NCI-H2107 (cell line): ENCODE measurements at places on chromosomes 3 and 15.

DNA sequence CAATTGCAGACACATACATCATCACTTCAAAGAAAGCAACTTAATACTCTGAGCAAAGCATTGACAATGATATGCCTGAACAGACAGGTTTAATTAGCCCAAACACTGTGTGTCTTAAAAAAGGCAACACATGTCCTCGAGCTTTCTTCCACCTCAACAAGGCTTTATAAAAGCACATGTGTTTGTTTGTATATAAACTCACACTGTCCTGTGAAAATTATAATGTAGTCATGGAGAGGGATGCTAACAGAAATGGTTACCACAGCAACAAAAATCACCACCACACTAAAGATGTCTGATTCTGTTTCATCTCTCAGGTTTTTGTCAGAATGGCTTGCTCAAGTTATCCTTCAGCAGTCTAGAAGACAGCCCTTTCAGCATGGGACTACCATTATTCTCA is 314.7 kb downstream of the MAGI1 start:
- DNase-seq = no peak

- no peak for DNase-seq
Observed at GRCh38 chr3:118425272-118425837, 609.3 kb downstream of the IGSF11 start.

DNA sequence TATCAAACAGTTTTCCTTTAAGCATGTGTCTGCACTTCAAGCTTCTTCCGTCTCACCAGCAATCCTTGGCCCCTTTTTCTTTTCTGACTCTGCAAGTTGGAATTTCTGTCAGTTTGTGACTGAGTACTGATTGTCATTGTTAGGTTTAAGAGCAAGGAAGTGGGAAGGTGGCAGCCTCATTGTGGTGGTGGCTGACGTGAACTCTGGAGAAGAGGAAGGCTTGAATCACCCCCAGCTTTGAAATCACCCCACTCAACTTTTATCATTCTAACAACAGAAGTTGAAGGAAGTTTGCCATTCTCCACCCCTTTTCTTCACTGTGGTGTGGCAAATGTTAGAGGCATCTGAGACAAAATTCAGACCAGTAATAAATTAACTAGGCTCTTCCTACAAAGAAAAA is 231.6 kb upstream of the AGTR1 start:
- DNase-seq = no peak

- DNase-seq = no peak
Observed at GRCh38 chr3:73550032-73550431, 74.7 kb downstream of the PDZRN3 start.

- no peak for DNase-seq
Observed at GRCh38 chr3:186786922-186787321, 3.5 kb downstream of the EIF4A2 start.

GRCh38 chr3:181009225-181009624 is 19.7 kb upstream of the DNAJC19 start:
- DNase-seq = no peak

GRCh38 chr3:115862099-115862498 is 238.8 kb downstream of the GAP43 start:
- no peak for DNase-seq

DNA sequence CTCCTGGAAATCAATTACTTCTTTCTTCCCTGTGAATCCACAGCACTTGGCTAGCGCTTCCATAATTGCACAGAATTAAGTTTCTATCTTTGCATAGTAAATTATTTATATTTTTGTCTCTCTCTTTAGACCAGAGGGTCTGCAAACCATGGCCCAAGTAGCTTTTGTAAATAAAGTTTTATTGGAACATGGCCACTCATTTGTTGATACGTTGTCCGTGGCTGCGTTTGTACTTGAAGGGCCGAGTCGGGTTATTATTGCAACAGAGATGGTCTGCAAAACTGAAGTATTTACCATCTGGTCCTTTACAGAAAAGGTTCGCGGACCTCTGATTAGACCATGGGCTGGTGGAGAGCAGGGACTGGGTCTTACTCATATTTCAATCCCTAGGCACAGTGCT is 102.5 kb downstream of the RPLP1 start:
- no peak for DNase-seq

DNA sequence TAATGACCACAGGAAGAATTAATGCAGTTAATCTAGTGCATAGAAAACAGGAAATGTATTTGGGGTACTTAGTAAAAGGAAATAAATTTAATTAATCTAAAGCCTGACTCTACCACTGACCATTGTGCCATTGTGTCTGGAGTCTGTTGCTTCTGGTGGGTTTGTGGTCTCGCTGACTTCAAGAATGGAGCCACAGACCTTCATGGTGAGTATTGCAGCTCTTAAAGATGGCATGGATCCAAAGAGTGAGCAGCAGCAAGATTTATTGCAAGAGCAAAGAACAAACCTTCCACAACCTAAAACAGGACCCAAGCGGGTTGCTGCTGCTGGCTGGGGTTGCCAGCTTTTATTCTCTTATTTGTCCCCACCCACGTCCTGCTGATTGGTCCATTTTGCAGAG is 711.5 kb upstream of the LMCD1 start:
- no peak for DNase-seq

DNA sequence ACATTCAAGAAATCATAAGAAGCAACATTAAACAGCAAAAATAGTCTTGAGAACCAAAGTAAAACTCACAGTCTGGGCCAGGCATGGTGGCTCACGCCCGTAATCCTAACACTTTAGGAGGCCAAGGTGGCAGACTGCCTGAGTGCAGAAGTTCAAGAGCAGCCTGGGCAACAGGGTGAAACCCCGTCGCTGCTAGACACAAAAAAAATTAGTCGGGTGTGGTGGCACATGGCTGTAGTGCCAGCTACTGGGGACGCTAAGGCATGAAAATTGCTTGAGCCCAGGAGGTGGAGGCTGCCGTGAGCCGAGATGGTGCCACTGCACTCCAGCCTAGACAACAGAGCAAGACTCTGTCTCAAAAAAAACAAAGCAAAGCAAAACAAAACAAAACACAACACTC is 117.7 kb upstream of the GOLGA6L6 start:
- no peak for DNase-seq

DNA sequence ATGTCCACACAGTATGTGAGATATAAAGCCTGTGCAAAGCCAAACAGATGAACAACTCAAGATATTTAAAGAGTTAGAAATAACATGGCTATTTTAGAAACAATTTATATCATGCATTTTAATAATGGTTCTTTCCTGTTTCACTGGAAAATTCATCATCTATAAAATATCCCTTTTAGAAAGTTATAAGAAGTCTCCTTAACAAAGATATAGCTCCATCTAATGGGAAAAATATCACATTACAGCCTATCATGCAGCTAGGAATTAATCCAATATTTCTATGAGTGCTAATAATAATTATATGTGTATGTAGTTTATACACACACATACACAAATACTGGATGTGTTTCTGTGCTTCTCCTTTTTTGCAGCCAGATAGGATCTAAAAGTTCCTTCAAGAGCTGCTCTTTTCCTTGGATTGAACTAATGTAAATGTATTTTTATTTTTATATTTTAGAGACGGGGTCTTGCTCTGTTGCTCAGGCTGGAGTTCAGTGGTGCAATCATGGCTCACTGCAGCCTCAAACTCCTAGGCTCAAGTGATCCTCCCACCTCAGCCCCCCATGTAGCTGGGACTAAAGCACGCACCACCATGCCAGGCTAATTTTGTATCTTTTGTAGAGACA is 21.6 kb downstream of the RPL22L1 start:
- DNase-seq = no peak

- DNase-seq = peak; percentile 2
Observed at GRCh38 chr15:29018120-29018805, 132.5 kb downstream of the APBA2 start.

DNA sequence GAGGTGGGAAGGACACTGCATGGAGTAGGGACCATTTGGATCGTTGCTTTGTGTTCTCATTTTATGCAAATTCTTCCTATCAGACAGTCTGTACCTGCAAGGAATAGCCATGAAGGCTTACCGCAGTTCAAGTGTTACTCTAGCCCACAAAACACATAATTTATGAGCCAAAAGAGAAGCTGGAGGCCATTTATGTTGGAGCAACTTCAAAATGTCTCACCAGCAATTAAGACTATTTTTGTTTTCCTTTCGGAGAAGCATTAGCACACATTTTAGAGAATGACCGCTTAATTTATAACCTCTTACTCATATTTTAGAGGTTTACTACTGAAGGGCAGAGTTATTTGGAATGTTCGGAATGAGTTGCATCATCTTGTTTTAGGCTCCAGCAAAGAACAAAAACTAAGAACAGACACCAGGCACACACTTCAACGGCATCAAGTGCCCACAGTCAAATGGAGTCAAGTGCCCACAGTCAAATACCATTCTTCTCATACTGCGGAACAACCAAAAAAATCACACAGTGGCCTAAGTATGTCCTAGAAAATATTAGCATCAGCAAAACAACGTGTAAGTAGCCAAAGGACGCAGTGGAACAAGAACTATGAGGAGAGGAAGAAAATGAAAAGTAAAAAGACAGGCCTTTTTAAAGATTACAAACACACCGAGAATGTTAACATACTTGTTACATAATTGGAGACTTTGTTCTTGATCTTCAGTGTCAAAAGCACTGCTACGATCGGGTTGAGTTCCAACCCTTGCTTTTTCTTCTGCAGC is 17.5 kb upstream of the GOLGA8J start:
- DNase-seq = no peak

DNA sequence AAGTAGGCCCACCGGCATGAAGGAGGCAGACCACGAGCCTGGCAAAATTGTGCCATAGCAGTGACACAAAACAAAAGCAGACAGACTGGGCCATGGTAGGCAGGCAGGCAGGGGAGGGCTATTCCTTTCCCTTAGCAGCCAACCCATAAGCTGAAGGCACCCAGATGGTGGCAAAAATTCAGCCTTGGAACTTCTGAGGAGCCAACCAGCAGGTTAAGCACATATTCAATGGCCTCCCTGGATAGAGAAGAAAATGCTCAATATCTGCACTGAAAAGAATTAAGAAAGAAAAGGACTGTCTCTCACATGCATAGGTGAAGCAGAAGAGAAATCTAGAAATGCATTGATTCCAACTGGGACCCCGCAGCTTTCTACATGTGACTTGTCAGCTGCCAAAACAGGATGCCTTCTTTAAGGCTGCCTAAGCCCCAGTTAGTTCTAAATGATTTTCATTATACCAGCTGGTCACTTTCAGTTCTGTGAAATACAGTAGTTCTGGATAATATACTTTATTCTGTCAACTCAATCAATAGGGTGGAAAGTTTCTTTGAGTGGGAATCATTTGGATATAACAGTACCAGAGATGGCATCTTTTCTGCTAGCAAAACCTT is 2.7 kb downstream of the PRICKLE2 start:
- no peak for DNase-seq

DNA sequence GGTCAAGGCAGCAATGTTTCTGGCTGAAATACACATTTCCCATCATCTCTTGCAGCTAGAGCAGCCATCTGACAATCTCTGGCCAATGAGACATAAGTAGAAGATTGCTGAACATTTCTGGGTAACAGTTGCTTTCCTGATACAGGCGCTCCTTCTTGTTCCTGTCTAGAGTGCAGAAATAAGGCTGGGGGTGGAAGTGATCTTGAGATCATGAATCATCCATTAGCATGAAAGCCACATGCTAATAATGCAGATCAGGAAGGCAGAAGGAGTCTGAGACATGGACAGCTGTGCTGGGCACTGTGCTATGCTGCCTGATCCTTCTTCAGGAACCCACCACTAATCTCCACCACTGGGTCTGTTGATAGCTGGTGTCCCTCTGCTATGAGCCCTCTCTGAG is 14.8 kb upstream of the TMEM108 start:
- DNase-seq = no peak

DNA sequence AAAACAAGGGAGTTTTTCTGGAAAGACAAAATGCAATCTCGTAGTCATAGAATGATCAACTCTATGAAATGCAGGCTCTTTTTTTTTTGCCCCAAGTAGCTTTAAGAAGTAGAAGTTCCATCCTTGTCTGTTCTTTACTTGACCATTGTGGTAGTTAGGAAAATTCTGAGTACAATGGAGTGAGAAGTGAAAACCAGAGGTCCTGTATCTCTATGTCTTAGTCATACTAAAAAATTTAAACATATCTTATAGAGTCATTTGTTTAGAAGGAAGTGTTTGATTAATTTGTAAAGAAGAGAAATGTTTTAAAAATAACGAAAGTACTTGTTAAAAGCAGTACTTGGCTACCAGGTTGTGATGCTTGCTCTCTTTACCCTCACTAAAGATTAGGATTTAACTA is 52.4 kb downstream of the PRKCI start:
- DNase-seq = no peak

- DNase-seq = no peak
Observed at GRCh38 chr15:92545996-92546395, 109.6 kb downstream of the FAM174B start.
